ENCODE measurements at places on chromosomes 16 and 17.

GRCh38 chr16:21159281-21159951, 942 bp downstream of the LDAF1 start:
- no peak for DNase-seq

GRCh38 chr16:57480754-57481230, 5.5 kb downstream of the DOK4 start:
- no peak for DNase-seq

- DNase-seq: no peak
Measured at GRCh38 chr16:78286065-78286464, 186.6 kb downstream of the WWOX start.

GRCh38 chr16:12160815-12161550, 184.4 kb downstream of the SNX29 start:
- DNase-seq: no peak

- DNase-seq: peak; percentile 35
Measured at GRCh38 chr17:29155227-29155965, 24.8 kb downstream of the MYO18A start.

DNA sequence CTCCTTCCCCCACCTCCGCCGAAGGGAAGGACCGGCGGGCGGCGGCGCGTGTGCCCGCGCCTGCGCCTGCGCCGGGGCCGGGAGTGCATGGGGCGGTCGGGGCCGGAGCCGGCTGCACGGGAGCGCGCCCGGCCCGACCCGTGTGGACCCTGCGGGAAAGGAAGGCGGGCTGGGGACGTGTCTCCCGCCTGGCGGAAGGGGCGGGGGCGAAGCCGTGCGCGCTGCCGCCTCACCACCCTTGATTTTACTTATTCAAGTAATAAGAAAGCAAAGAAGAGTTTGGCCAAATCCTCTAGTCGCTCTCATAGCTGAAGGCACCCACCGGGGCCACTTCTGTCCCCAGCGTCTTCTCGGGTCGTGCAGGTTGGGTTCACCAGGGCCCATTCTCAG, 596 bp upstream of the PFN1 start:
- peak; percentile 61 for DNase-seq

- DNase-seq: peak; percentile 69
Measured at GRCh38 chr16:78742501-78743283, 643.2 kb downstream of the WWOX start.

All from effector memory CD8-positive, alpha-beta T cell (primary cell).